SW480 (cell line): ENCODE measurements at places on chromosomes 4 and X.

DNA sequence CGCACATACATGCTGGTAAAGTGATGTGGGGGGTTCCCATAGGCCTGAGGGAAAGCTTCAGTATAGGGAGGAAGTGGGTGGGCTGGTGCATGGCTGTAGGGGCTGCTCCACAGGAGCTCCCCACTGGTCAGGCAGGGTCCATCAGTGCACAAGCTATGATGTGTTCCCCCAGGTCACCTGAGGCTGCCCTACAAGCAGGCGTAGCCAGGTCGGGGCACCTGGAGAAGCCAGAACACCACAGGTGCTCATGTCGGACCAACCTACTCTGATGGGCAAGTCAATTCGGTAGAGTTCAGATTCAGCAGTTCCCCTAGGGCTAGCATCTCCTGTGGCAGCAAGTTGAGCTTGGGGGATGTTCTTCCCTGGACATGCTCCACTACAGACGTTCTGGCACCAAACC is 103.3 kb upstream of the EPHA5 start:
- DNase-seq: no peak

GRCh38 chr4:171239196-171239595 is 574.0 kb upstream of the GALNTL6 start:
- DNase-seq: no peak

DNA sequence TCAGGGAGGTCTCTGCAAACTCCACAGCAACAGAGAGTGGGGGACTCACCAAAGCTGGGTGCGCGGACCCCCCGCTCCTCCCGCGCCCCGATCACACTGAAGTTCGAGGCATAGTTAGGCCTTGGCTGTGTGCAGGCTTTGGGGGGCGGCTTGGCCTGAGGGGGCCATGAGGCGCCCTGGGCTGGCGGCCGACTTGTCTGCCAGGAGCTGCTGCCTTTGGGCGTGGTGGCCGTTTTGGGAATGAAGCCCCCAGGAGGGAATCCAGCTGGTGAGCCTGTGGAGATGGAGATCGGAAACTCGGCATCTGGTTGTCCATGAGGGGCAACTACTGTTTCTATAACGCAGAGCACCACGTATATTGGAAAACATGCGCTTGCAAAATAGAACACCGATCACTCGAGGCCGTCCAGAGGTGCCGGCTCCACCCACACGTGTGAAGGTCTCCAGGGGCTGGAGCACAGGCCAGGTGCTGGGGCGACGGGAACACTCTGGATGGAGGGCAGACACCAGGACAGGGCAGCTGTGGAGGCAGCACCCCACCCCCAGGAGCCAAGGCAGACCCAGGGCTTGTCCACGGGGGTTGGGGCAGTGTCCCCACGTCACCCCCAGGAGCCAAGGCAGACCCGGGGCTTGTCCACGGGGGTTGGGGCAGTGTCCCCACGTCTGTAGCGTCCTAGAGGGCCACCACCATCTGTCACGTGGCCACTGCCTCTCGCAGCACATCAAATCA is 25.9 kb upstream of the CPLX1 start:
- no peak for DNase-seq

DNA sequence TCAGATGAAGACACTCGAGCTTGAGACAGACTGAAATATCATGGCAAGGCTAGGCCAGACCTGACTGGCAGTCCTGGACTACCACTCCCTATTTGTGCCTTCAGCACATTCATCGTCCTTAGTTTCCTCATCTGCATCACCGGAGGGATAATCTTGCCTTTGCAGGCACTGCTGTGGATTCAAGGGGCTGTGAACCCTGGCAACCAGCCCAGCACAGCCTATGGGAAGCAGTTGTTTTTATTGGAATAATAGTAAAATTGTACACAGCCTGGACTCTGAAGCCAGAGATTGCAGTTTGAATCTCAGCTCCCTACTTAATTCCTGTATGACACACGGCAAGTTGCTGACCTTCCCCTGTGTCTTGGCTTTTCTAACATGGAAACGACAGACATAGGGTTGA is 161.0 kb downstream of the NSUN7 start:
- no peak for DNase-seq

- DNase-seq: peak; percentile 46
Observed at GRCh38 chrX:68571610-68572311, 72.9 kb downstream of the YIPF6 start.

GRCh38 chr4:40204507-40205258 is 7.9 kb downstream of the RHOH start:
- DNase-seq: no peak

- DNase-seq: no peak
Observed at GRCh38 chr4:15914736-15915135, 23.8 kb downstream of the FGFBP1 start.

DNA sequence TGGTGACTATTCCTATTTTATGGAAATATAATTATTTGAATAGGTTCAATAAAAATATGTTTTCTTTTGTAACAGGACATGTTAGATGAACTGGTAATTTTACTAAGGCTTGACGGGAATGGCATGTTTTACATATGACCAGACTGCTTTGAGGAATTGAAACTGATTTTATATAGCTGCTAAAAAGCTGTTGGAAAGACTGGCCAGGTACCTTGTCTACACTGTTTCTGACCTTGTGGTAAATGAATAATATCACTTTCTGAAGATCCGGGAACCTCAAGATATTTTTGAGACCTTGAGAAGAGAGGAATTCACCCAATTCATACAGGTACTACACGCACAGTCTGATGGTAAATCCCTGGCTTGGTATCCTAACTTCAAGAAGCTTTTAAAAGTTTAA is 42.1 kb upstream of the USP46 start:
- no peak for DNase-seq

DNA sequence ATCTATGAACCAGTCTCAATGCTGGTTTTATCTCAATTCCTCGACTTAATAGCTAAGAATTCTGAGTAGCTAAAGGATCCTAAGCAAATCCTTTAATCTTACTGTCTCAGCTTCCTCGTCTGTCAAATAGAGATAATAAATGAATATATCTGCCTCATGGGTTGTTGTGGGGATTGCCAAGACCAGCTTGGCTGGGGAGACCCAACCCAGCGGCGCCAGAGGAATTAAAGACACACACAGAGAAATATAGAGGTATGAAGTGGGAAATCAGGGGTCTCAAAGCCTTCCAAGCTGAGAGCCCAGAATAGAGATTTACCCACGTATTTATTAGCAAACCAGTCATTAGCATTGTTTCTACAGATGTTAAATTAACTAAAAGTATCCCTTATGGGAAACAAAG is 41.9 kb downstream of the SLC34A2 start:
- no peak for DNase-seq

DNA sequence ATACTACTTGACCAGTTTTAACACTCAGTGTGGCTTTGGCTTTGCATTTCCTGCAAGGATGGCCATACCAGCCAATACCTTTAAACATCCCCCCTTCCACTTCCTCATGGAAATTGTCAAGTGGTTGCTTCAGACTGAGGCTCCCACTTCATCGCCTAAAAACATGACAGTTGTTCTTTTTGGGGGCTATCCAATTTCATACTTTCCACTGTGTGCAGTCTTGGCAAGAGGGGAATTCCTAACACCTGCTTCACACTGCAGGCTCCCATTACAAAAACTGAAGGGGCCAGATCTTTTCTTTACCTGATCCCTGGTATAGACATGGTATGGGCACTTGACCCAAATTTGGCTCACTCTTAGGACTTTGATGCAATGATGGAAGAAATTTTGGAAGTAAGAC is 28.5 kb upstream of the TSR2 start:
- no peak for DNase-seq

GRCh38 chr4:47667552-47667951 is 170.3 kb downstream of the CORIN start:
- DNase-seq: no peak

GRCh38 chrX:155747520-155747919 is 133.6 kb upstream of the VAMP7 start:
- no peak for DNase-seq

GRCh38 chr4:159297091-159297490 is 194.2 kb downstream of the RAPGEF2 start:
- DNase-seq: no peak

- DNase-seq: no peak
Observed at GRCh38 chr4:36081185-36081584, 163.1 kb downstream of the ARAP2 start.

DNA sequence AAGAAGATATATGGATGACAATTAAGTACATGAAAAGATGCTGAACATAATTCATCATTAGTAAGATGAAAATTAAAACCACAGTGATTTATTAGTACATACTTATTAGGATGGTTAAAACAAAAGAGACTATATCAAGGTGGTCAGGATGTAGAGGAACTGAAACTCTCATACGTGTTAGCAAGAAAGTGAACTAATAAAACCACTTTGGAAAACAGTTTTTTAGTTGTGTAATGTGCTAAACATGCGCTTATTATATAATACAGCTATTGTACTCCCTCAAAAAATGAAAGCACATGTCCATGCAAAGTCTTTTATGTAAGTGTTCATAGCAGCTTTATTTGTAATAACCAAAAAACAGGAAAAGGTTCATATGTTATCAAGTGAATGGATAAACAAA is 89.9 kb upstream of the KCTD8 start:
- DNase-seq: no peak

- no peak for DNase-seq
Observed at GRCh38 chrX:75273483-75273882, 402 bp upstream of the UPRT start.

DNA sequence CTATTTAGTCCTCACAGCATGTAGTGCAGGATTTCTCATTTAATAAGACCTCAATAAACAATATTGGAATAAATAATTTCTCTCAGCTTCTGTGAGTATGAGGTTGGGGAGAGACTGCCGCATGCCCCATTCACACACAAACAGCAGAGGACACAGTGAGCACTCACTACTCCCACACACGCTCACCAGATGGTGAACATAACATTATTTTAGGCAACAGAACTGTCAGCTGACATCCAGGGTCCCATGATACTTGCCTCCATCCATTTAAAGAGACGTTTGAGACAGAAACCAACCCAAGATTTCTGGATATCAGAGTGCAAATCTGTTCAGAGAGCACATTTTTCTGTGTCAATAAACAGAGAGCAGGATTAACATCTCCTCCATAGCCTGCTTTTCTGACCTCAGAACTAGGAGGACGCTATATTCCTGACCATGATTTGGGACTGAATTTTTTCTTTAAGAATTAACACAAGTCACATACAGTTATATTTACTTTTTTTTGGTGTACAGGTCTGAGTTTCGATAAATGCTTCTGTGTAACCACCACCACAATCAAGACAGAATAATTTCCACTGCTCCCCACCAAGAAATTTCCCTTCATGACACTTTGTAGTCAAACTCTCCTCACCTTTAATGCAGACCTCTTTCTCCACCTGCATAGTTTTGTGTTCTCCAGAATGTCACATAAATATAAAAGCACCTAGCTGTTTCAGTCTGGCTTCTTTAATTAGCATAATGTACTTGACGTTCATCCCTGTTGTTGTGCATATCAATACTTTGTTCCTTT is 16.7 kb downstream of the GPRIN3 start:
- no peak for DNase-seq

DNA sequence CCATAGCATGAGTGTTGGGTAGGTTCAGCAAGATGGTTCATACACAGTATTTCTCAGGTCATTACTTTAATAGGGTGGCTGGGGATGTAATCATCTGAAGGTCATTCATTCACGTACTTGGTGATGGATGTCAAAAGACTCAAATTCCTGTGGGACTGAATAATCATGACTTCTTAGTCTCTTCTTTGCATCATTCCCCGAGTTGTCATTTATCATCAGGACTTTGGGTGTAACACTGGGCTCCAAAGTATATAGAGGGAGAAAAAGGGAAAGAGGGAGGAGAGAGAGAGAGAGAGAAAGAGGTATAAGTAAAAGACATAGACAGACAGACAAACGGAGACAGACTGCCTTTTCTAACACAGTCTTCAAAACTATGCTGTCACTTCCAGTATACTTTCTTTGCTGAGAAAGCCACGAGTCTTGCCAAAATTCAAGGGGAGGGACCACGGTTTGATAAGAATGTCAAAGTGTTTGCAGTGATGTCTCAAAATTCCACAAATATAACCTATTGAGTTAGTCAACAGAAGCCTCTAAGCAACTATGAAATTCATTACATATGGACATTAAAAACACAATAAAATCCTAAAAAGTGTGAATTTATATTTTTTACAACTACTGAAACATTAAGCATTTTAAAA is 55.9 kb downstream of the UGT2A3 start:
- no peak for DNase-seq

DNA sequence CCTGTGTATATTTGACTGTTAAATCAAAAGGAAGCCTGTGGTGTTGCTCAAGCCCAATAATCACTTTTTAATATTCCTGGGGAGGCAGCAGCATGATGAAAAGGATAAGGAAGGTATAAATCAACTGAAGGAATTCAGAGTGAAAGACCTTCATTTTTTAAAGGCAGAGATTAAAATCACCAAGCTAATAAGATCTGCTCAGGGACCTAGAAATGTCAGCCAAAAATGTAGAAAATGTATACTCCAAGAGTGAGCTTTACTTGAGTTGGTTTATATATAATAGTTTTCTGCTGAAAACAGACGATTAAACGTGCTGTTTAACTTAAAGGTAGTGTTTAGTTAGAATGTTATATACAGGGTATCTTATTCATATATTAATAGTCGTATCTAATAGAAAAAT is 549.3 kb downstream of the IQCM start:
- no peak for DNase-seq

GRCh38 chr4:140298001-140298400 is 75.4 kb upstream of the SCOC start:
- DNase-seq: no peak

DNA sequence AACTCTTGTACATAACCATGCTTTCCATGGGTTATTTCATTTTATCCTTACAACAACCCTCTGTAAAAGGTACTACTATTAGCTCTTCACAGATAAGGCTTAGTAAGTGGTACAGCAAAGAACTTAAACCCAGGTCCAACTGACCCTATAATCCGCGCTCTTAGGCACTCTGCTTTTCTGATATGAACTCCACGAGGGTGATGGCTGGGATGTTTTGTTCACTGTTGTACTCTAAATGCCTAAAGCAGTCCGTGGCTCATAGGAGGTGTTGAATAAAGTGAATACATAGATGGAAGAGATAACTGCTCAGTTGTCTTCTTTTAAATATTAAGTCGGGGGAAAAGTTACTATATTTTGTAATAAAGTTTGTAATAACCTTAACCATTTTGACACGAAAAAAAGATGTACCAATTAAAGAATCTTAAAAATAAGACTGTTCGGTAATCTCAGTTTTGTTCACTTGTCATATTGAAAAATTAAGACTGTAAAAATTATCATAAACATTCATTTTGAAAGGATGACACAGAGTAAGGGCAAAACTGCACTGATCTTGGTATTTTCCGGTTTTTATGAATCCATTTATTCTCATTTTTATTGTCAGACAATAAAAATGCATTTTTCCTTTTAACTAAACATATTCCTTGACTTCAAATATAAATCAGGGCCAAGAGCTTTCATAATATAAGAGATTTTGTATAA is 166.5 kb downstream of the FBXW7 start:
- no peak for DNase-seq

DNA sequence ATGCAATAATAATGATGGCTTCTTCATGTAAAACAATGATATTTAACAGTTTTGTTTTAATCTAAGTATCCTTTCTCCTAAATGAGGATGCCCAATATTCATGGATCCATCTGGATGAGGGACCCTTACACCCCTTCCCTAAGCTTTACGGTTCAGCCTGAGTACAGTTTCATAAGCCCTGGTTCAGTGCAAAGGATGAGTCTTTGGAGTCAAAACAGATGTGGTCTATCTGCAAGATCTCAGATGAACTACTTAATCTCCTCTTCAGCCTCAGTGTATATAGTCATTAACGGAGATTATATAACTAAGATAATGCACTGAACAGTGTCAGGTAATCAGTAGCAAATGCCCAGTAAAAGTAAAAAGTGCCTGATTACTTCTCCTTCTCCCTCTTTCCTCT is 22.1 kb downstream of the ANXA5 start:
- DNase-seq: no peak

GRCh38 chrX:123399709-123400108 is 215.6 kb downstream of the GRIA3 start:
- DNase-seq: no peak
